Motor neuron (in vitro differentiated cells): ENCODE measurements at places on chromosomes 3 and 15. TPM values are rescaled to one million over a fixed set of nuclear protein-coding genes. Genes with fewer than 3 reads are reported as not detected.

Gene ADGRG7
- not detected in 2 replicates for total RNA-seq

DNA sequence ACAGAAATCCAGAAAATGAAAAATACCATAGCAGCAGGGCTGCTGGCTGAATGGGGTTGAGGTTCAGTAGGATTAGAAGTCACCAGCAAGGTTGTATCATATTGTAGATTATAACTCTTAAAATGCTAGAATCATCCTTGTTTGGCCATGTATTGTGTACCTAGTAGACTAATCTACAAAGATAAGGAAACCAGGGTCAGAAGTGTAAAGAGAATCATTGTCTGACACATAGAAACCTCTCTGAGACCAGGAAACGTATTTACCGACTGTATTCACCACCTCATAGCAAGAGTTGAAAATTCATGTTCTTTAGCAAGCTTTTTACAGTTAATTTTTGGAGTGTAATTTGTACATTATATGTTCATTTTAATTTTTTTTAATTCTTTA, 168.8 kb downstream of the ECT2 start:
- no peak for ATAC-seq

Gene PRR20G
- total RNA-seq = 0.69 TPM in 1 of 2 replicates, not detected in the other

- ATAC-seq = no peak
Observed at GRCh38 chr3:116552246-116552645, 107.0 kb upstream of the LSAMP start.

GRCh38 chr3:120742849-120743365, 363 bp downstream of the GTF2E1 start:
- peak; percentile 33 for ATAC-seq

Gene BNC1
- 0.07 and 0.22 TPM in 2 replicates for total RNA-seq

- ATAC-seq = no peak
Observed at GRCh38 chr3:138440596-138440995, 6.2 kb downstream of the ESYT3 start.

- peak; percentile 9 for ATAC-seq
Observed at GRCh38 chr15:85402195-85402881, 21.9 kb downstream of the AKAP13 start.

Gene CLRN1
- total RNA-seq = not detected in 2 replicates

- ATAC-seq = no peak
Observed at GRCh38 chr15:40787344-40787841, 17.6 kb downstream of the C15orf62 start.

Gene EPHB1
- 16.0 and 16.4 TPM in 2 replicates for total RNA-seq

GRCh38 chr15:76299786-76300185, 11.5 kb downstream of the ETFA start:
- ATAC-seq = no peak

Gene CNTN3
- 0.78 and 1.0 TPM in 2 replicates for total RNA-seq

Gene SENP7
- total RNA-seq = 9.3 and 10.9 TPM in 2 replicates

DNA sequence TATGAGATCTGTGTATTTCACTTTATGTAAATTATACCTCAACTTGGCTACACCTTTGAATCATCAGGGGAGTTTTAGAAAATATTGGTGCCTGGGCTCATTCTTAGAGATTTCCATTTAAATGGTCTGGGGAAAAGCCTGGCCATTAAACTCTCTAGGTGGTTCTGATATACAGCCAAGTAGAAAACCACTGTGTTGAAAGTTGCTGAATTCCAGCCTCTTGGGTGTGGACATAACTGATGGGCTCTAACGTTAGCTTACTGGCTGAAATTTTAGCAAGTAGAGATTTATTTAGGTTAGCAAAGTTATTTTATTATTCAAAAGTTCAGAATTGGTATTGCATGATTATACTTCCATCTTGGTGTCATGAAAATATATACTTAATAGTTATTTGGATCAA, 84.1 kb downstream of the ATG7 start:
- no peak for ATAC-seq

GRCh38 chr15:58497046-58497785, 65.4 kb downstream of the LIPC start:
- no peak for ATAC-seq

GRCh38 chr3:127652246-127652995, 20.3 kb upstream of the ABTB1 start:
- ATAC-seq = peak; percentile 54

DNA sequence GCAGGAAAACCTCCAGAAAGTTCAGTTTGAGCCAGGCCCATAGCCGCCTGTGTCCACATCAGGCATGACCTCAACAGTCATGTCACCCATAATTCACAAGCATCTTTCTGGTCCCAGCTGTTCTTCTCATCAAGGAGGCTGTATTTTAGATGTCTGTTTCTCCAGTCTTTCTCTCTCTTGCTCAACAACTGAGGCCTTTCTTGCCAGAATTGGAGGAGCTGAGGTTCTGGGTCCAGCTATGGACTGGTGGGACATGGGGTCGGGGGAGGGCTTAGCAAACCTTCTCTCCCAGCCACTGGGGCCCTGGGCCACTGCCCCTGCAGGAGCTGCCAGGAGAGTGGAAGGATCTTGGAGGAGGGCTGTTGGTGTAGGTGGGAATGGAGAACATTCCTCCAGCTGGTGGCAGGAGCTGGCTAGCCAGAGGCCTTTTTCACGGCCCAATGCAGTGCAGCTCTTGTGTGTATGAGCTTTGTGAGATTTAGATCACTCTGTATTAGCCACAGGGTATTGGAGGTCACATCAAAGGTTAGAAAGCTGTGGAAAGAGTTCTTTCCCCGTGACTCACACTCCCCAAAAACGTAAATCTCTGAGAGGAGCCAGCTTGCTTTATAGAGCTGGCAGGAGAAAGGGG, 23.5 kb downstream of the MAGEF1 start:
- ATAC-seq = no peak

DNA sequence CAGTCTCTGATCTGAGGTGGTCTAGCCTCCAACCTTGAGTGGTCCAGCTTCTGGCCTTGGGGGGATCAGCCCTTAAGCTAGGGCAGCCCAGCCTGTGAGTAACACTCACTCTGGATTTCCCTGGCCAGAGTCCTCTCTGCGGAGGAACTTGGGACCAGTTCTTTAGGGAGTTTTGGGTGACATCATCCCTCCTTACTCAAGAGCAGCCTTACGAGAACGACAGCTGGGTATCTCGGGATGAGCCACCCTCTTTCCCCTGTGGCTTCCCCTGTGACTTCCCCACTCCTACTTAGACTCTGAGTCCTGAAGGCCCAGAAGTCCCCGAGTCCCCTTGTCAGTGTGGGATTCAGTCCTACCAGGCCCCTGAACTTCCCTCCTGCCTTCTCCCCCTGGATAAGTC, 10.2 kb upstream of the PLXND1 start:
- ATAC-seq = no peak

DNA sequence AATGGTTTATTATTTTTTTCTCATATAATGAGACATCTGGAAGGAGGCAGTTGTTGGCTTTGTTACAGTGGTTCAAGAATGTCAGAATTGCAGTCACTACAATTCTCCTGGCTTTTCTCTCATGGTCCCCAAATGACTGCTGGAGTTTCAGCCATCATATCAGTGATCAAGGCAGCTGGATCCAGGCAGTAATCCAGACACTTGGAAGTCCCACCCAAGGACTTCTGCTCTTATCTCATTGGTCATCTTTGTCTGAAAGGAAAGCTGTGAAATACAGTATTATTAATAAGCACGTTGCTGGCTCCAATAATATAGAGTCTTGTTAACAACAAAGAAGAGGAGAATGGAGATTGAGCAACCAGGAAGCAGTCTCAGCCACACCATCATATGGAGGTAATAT, 22.9 kb upstream of the MED12L start:
- no peak for ATAC-seq

GRCh38 chr3:49591615-49592014, 37.3 kb downstream of the BSN start:
- ATAC-seq = no peak

Gene ATP13A5
- 0.66 TPM in 1 of 2 replicates, not detected in the other for total RNA-seq

DNA sequence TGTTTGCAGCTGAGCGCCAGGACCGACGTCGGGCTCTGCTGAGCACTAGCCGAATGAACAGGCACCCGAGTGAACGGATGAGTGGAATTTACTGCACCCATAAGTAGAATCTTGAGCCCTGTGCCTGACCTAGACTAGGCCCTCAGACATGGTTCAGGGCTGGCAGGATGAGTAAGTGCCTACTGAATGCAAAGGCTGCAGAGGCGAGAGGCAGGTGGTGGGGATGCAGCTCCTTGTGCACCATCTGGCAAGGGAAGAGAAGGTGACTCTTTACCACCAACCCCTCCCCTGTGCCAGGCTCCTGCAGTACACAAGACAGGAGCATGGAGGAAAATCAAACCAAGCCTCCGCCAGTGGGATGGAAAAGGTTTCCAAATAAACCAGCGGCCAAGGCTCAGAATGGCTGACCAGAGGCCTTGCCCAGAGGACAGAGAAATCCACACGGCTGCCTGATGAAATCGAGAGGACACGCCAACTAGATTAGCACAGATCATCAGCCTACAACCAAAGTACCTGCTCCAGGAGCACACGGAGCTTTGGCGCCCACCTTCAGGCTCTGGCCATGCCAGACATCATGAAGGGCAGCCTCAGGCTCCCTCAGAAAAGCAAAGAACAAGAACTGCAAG, 141.7 kb upstream of the IQSEC1 start:
- no peak for ATAC-seq

DNA sequence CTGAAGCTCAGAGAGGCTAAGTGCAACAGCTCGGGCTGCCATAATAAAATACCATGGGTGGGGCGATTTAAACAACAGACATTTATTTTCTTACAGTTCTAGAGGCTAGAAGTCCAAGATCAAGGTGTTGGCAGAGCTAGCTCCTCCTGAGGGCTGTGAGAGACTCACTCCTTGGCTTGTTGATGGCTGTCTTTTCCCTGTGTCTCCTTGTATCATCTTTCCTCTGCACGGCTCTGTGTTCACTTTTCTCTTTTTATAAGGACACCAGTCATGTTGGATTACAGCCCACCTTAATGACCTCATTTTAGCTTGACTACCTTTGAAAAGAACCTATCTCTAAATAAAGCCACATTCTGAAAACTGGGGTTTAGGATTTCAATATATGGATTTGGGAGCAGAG, 129.7 kb downstream of the RPL22L1 start:
- no peak for ATAC-seq

- no peak for ATAC-seq
Observed at GRCh38 chr3:73556520-73557372, 68.0 kb downstream of the PDZRN3 start.

DNA sequence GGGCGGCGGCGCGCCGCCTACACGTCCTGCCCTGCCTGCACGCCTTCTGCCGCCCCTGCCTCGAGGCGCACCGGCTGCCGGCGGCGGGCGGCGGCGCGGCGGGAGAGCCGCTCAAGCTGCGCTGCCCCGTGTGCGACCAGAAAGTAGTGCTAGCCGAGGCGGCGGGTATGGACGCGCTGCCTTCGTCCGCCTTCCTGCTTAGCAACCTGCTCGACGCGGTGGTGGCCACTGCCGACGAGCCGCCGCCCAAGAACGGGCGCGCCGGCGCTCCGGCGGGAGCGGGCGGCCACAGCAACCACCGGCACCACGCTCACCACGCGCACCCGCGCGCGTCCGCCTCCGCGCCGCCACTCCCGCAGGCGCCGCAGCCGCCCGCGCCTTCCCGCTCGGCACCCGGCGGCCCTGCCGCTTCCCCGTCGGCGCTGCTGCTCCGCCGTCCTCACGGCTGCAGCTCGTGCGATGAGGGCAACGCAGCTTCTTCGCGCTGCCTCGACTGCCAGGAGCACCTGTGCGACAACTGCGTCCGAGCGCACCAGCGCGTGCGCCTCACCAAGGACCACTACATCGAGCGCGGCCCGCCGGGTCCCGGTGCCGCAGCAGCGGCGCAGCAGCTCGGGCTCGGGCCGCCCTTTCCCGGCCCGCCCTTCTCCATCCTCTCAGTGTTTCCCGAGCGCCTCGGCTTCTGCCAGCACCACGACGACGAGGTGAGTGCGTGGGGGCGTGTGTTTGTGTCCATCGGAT, 602 bp downstream of the TRIM71 start:
- no peak for ATAC-seq

Gene CCR8
- not detected in 2 replicates for total RNA-seq

DNA sequence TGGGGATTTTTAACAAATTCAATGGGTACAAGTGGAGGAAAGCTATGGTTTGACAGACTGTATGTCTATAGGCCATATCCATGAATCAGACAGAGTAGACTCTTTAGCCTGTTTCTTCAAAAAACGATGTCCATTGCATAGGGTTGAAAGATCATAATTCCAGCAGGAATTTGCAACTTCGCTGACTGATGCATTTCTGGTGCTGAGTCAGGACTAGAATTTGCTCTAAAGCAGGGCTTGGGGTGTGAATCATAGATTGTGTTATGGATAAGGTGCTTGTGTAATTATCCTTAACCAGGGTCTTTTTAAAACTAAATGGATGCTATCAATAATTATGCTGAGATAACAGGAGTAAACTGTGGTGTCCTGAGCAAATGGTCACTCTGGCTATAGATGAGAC, 200.4 kb upstream of the TBC1D5 start:
- no peak for ATAC-seq

Gene GCNT3
- total RNA-seq = 67.3 and 75.5 TPM in 2 replicates

Gene SERPINI2
- 0.52 TPM in 1 of 2 replicates, not detected in the other for total RNA-seq

- ATAC-seq = no peak
Observed at GRCh38 chr3:120161902-120162301, 67.7 kb upstream of the GSK3B start.

GRCh38 chr3:46959161-46959511, 17.4 kb downstream of the CCDC12 start:
- ATAC-seq = no peak

- ATAC-seq = no peak
Observed at GRCh38 chr3:123552095-123552714, 32.6 kb downstream of the HACD2 start.

GRCh38 chr15:55221090-55222011, 24.6 kb upstream of the RSL24D1 start:
- no peak for ATAC-seq

DNA sequence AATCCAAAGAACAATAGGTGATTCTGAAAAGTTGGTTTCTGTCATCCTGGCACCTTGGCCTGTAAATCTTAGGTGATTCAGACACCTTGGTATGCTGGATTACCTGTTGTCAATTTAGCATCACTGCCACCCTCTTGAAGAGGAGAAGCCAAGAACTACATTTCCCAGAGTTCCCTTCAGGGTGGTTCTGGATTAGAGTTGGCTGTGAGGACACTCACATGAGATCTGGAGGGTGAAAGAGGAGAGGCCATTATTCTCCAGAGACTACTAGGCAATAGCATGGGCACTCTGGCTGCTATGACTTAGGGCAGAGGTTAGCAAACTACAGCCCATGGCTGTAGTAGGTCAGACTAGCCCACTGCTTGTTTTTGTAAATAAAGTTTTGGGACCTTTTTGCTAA, 41.7 kb upstream of the CORO2B start:
- ATAC-seq = no peak
